A549 treated with RU486 at 1 μM for 4 hours (cell line): ENCODE measurements at places on chromosomes 2 and 18. TPM values are rescaled to one million over a fixed set of nuclear protein-coding genes. Genes with fewer than 3 reads are reported as not detected.

Gene MSGN1
- not detected in 5 replicates for total RNA-seq

Gene NT5C1B
- not detected in 5 replicates for total RNA-seq

Gene MTX2
- 38.5 to 48.7 TPM (median 43.8 TPM) in 5 replicates for total RNA-seq

Gene GPAT2
- not detected in 5 replicates for total RNA-seq
